Fibroblast of upper back skin (primary cell): ENCODE measurements at places on chromosomes 12 and 14.

- no peak for DNase-seq
These were observed 59.3 kb downstream of the FOXN3 start for GRCh38 chr14:89357655-89358297.

DNA sequence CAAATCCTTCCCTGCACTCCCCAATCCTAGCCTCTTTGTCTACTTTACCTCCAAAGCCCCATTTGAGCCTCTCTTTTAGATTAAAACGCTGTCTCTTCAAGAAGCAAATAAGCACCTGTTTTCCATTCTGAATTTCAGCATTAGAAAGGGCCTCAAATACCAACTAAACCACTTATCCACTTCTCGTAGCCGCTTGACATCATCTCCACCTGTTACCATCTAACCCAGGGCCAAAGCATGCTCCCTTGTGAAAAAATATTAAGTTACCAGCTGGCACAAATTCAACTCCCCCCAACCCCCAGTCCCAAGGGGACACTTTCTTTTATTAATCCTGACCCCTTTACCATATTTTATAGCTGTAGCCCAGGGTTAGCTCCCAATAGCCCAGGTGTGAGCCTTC, 43.1 kb downstream of the GPHB5 start:
- DNase-seq, result no peak

GRCh38 chr12:50960130-50960529, 7.8 kb downstream of the HIGD1C start:
- DNase-seq, result no peak

GRCh38 chr12:18141048-18141982, 51.3 kb upstream of the RERGL start:
- DNase-seq, result peak; percentile 54

- no peak for DNase-seq
These were observed 7.4 kb downstream of the BBS10 start for GRCh38 chr12:76340680-76341435.

DNA sequence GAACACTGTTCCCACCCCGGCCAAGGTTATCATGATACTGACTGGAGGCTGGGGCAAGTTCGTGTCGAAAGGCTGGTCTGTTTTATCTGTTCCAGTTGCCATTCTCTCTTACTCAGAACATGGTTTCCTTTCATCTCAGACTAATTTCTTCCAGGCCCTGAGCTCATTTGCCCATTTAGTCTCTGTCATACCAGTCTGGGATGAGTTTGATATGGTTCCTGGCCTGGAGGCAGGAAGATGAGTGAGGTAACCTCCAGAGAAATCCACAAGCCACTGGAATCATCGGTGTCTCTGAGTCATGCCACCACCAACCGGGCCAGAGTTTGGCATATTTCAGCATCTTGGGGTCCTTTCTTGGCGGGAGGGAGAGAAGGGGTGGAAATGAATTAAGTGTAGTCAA, 114.7 kb downstream of the NTF3 start:
- DNase-seq, result peak; percentile 89

DNA sequence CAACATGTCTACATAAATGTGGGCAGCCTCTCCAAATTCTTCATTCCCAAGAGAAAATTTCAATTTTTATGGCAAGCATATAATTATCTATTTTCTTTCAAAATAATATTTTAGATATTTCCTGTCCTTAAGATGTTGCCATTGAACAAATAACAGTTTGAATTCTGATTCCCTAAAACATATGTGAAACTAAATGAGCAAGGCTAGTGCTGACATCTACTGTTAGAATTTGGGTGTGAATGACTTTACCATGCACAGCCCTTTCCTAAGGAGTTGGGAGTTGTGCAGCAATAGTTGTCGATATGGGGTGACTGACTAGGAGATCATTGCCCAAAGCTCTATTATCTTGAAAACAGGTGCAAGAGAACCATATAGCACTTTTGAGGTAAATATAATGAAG, 108.2 kb upstream of the SLC38A4 start:
- DNase-seq, result peak; percentile 77

DNA sequence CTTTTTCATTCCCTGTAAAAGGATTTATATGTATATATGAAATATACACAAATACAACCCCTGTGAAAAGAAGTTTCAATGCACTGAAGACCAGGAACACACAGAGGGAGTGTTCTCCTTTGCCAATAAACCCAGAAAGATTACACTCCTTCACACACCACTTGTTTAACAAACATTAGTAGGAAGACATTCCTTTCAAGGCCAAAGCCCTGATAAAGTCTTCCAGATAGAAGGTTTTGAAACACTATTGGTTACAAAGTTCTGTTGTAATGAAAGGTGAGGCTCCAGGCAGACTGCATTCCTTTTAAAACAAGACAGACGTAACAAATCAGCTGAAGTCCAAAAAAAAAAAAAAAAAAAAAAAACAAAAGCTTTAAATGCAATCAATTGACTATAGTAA, 81.0 kb downstream of the PTPN21 start:
- DNase-seq, result no peak

GRCh38 chr14:71726580-71727021, 205.6 kb upstream of the RGS6 start:
- peak; percentile 86 for DNase-seq

GRCh38 chr12:46546634-46547273, 174.2 kb upstream of the SLC38A2 start:
- no peak for DNase-seq

GRCh38 chr14:51401272-51401671, 161.2 kb downstream of the TMX1 start:
- DNase-seq, result no peak

DNA sequence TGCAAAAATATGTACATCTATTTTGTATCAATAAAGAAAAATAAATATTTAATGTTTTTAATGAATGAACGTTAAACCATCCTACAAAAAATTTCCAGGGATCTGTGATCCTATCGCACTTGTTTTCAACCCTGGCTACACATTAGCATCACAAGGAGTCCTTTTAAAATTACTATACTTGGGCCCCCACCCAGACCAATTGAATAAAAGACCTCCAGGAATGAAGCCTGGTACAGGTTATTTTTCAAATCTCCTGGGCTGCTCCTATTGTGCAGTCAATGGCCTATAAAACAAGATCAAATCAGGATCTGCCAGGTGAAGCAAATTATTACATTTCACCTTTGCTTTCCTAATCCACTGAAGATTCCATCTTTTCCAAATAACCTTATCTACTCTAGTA, 33.4 kb upstream of the GXYLT1 start:
- no peak for DNase-seq

- DNase-seq, result no peak
These were observed 37.0 kb upstream of the GALNT9 start for GRCh38 chr12:132366341-132366861.

DNA sequence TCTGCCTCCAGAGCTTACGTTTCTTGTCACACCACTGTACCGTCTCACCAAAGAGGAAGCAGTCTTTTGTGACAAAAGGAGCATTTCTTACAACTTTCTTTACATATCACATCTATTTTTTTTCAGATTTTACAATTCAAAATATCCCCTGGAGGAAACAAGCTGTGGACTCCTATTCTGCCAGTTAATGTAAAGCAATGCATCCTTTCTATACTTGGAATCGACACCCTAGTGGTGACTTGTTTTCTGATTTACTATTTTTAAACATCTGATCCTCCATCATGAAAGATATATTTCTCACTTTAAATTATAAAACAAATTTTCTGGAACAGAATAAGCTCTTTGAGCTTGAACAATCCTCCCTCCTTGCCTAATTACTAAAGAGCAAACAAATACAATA, 34.8 kb downstream of the AICDA start:
- no peak for DNase-seq

GRCh38 chr12:48771588-48772112, 17.2 kb downstream of the ADCY6 start:
- DNase-seq, result no peak

DNA sequence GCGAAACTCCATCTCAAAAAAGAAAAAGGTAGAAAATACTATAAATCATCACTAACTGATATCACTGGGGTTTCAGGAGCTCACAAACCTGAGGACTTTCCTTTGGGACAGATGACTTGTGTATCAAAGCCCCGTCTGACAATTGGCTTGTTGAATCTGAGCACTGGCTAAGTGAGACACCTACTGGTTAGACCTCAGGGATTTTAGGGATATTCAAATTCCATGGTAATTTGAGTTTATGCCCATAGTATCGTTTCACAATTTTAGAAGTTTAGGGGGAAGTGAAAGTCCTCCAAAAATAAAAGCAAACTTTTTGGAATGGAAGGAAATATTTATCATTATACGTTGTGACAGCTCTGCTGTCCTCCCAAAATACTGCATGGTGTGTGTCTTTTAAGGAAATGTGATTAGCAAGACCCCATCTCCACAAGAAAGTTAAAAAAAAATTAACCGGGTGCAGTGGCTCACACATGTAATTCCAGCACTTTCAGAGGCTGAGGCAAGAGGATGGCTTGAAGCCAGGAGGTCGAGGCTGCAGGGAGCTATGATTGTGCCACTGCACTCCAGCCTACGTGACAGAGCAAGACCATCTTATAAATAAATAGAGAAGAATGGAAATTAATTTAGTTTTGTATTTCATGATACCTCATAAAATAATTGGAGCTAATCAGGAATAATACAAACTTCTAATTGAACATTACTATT, 49.2 kb downstream of the FBXL14 start:
- peak; percentile 42 for DNase-seq

GRCh38 chr12:76864791-76865400, 13.9 kb downstream of the CSRP2 start:
- DNase-seq, result peak; percentile 82

- peak; percentile 41 for DNase-seq
These were observed 51.6 kb downstream of the EFCAB11 start for GRCh38 chr14:89902881-89903280.

GRCh38 chr14:25837551-25837965, 760.3 kb downstream of the NOVA1 start:
- no peak for DNase-seq

DNA sequence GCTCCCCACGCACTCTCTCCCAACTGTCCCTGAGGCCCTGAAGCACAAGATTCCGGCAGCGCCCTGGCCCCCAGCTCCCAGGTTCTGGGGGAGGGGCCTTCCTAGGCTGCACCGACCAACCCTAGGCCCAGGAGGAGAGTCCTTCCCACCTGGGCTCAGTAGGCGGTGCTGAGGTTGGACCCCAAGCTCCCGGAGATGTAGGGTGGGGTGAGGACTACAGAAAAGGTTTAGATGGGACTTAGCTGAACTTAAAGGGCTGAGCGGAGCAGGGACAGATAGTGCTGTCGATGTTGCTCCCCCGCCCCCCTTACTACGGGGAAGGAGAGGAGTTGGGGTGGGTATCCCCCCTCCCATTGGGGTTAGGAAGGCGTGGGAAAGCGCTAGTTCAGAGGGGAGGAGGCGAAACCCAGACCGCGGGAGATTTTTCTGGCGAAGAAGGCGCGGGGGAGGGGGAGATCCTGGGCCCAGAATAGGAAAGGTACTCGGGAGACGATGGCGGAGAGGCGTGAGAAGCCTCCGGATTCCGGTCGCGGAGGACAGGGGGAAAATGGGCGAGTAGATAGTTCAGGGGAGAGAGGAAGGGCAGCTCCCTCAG, 4.2 kb upstream of the BAZ2A start:
- no peak for DNase-seq

DNA sequence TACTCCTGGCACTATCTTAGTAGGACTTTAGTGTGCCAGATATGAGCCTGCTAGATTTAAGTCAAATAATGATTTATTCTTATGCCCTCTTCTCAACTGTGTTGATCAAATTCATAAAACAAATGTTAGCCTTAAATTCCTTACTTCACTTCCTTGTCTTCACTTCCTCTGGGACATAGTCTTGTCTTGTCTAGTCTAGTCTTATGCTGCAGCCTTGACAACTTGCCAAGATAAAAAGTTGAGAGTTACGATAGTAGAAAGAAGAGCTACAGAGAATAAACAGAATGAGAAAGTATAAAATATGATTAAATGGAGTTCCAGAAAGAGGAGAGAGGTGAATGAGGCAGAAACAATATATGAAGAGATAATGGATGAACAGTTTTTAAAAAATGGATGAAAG, 378.1 kb downstream of the DAD1 start:
- no peak for DNase-seq

DNA sequence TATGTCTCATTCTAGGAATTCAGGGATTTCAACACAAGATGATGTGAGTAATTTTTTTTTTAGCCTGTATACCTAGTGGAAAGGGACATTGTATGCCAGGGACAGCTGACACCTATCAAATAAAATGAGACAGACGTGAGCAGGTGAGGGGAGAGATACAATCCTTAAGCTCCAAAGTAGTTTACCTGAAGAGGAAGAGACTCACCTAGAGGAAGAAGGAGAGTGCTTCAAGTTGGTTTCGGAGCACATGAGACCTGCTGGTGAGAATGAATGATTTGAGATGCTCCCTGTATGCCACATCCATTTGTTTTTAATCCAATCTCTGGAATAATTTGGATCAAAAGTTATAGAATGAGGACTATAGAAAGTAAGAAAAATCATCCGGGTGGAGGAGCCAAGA, 915.4 kb upstream of the FBXO33 start:
- no peak for DNase-seq

GRCh38 chr12:106508966-106509365, 73.8 kb upstream of the RFX4 start:
- DNase-seq, result no peak

DNA sequence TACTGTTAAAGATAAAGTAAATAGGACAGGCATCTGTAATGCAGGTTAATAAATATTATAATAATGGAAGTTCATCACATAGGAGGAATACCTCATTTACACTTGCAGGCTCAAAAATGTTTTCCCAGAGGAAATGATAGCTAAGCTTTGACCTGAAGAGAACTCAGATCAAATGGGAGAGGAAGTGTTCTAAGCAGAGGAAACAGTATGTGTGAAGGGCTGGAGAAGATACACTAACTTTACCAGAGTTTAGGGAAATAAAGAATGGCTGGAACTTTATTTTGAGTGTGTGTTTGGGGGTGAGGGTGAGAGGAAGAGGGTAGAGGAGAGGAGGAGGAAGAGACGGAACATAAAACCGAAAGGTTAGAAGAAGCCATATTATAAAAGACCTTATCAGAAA, 34.0 kb upstream of the AP4S1 start:
- DNase-seq, result no peak

GRCh38 chr14:101361451-101362433, 199.6 kb upstream of the DIO3 start:
- DNase-seq, result no peak

DNA sequence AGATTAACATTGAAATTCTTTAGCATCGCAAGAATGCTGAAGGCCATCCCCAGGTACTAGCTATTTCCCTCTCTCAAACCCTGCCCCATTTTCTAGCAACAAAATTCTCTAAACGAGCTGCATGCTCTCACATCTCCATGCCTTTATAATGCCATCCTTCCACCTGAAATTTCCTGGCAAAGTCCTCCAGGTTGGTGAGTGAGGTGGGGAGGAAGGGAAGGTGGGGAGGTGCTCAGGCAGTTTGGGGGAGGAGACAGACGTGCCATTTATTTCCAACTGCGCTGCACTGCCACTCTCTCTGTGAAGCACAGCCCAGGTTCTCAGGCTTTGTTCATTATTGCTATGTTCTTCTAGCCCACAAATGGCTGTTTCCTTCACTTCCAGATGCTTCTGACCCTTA, 208.4 kb downstream of the PAWR start:
- no peak for DNase-seq

DNA sequence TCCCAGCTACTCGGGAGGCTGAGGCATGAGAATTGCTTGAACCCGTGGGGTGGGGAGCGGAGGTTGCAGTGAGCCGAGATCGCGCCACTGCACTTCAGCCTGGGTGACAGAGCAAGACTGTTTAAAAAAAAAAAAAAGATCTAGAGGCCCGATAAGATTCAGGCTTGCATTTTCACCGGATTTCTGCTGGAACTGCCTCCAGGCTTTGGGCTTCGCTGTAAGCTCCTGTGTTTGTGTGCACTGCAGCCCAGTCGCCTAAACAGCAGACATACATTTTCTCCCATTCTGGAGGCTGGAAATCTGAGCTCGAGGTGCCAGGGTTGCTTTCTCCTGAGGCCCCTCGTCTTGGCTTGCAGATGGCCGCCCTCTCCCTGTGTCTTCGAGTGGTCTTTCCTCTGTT, 12.2 kb downstream of the BRI3BP start:
- no peak for DNase-seq
